ENCODE measurements at places on chromosomes 16 and 17. TPM values are rescaled to one million over a fixed set of nuclear protein-coding genes. Genes with fewer than 3 reads are reported as not detected.

The EVPL gene
- 0.80 TPM for total RNA-seq

The ZNF423 gene
- not detected for total RNA-seq

The NPIPA2 gene
- not detected for total RNA-seq

The HNF1B gene
- not detected for total RNA-seq

The DUS1L gene
- 144 TPM for total RNA-seq

The LHX1 gene
- total RNA-seq, result 8.7 TPM

The KRTAP2-3 gene
- not detected for total RNA-seq

The SLC12A3 gene
- total RNA-seq, result 0.25 TPM

DNA sequence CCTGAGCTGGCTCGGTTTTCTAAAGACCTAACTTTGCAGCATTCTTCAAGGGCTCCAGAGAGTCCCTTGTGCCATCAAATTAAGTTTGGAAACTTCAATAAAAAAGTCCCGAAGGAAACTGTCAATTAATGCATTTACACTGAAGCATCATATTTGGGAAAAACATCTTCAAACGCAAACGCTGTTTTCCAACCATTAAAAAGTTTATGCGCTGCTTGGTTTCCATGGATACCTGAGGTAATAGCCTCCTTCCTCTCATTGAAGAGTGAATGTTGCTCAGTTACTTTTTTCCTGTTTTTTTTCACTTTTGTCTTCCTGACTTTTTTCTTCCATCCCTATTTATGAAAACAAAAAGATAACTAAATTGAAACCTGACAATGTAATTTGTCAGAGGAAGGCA lies 399.1 kb downstream of the MAF start:
- no peak for DNase-seq

DNA sequence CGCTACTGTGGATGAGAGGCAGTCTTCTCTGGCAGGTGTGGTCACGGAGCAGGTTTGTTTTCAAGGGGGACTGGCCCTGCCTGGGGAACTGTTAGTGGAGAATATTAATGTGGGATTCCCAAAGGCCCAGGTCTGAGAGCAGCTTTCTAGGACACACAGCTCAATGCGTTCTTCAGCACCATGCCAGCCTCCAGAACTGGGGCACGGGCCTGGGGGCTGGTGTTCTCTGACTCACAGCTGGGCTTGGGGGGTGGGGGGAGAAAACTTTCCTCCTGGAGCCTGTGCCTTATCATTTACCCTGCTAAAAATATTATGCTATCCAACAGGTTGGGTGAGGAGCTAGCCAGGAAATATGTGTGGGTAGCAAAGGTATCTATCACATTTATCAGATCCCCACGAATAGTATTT lies 13.5 kb upstream of the LHX1 start:
- peak; percentile 31 for DNase-seq

- peak; percentile 6 for DNase-seq
These were observed 59.5 kb upstream of the CACNG4 start for GRCh38 chr17:66904760-66905624.

GRCh38 chr17:32609085-32609484 lies 122.3 kb downstream of the CDK5R1 start:
- peak; percentile 93 for DNase-seq

GRCh38 chr16:57708168-57708567 lies 13.6 kb downstream of the DRC7 start:
- DNase-seq, result no peak

DNA sequence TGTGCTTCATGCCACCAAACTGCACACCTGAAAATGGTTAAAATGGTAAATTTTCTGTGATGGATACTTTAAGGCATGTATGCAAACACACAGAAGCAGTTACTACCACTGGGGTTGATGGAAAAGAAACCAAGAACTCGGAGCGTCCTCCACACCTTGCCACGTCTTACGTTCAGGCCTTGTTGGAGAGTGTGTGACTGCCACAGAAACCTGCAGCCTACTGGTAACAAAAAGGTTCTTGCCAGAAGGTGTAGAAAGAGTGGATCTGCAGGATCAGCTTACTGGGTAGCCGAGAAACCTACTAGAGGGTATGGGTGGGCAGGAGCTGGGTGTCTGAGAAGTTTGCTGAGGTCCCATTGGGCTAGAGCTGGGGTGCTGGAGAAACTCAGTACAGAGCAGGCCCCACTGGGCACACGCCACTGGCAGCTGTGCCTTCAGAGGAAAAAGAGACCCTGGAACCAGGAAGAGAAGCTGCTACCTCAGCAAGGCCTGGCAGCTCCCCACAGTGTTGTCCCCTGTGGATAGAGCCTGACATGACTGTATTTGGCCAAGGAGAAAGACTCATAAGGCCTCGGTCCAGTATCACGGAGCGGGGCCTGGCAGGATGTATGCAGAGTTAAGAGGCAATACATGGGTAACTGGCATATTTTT lies 204.6 kb downstream of the SEC14L1 start:
- DNase-seq, result no peak
